ENCODE measurements at places on chromosomes 1 and 21. TPM values are rescaled to one million over a fixed set of nuclear protein-coding genes. Genes with fewer than 3 reads are reported as not detected.

The BGLAP gene
- total RNA-seq = 0.42 TPM

The MYCL gene
- total RNA-seq = 35.1 TPM

The MAD2L2 gene
- total RNA-seq = 20.5 TPM

The C2CD2 gene
- 24.3 TPM for total RNA-seq
